ENCODE measurements at places on chromosomes 11 and 22. TPM values are rescaled to one million over a fixed set of nuclear protein-coding genes. Genes with fewer than 3 reads are reported as not detected.

SMIM35 gene
- 1.9 TPM for total RNA-seq

RIBC2 gene
- total RNA-seq, result 0.32 TPM

APOBEC3G gene
- total RNA-seq, result 145 TPM

SLN gene
- not detected for total RNA-seq

TYR gene
- not detected for total RNA-seq

OR5M10 gene
- not detected for total RNA-seq

DNA sequence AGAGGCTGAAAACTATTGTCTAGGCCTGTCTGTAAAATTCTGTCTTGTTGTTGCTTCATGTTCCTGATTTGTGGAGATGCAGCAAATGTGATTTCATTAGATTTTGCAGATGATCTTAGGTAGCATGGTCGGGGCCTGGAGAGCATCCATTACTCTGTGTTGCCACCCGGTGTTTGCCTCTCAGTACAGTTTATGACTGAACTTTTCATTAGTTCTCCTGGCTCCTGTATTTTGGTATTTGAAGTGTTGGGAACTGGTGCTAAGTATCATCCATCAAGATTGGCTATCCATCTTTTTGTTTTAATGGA lies 7.7 kb downstream of the YWHAH start:
- H3K4me3 ChIP-seq, result no peak overlapping the region
- peaks cover 69% of the 10 kb centered on the region for H3K36me3 ChIP-seq
- DNase-seq, result no peak
- no peaks in the 10 kb centered on the region for H3K27me3 ChIP-seq

DNA sequence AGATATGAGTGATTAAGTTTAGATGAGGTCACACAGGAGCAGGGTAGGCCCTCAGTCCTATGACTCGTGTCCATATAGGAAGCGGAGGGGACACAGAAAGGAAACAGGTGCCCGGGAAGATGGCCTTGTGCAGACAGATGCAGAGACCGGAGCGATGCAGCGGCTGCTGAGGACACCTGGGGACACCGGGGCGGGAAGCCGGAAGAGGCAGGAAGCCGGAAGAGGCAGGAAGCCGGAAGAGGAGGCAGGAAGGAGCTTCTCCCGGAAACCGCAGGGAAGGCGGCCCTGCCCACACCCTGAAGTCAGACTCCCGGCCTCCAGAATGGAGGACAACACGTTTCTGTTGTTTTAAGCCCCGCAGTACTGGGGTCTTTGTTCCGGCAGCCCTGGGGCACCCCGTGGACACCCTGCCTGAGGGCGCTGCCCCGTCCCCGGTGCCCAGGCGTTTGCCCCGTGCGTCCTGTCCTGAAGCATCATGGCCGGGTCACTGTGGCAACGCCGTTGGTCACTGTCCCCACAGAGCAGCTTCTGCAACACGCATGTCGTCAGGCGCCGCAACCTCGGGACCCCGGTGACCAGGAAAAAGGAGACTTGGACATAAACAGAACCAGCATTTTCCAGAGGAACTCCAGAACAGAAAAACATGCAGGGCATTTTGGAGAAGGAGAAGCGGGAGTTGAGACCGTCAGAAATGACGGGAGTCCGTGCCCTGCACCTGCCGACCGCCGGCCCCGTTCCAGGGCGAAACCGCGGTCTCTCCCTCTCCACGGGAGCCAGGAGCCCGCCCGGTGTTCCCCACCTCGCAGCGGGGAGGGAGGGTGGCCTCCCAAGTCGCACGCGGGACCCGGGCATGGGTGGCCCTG lies 103.4 kb downstream of the BRD1 start:
- H3K4me3 ChIP-seq, result peak overlapping the region; percentile 78
- H3K27ac ChIP-seq, result no peak overlapping the region
- H3K36me3 ChIP-seq, result no peaks in the 10 kb centered on the region
- peaks cover 33% of the 10 kb centered on the region for H3K27me3 ChIP-seq
- peaks cover 8% of the 10 kb centered on the region for H3K4me1 ChIP-seq
- no peak for DNase-seq

DNA sequence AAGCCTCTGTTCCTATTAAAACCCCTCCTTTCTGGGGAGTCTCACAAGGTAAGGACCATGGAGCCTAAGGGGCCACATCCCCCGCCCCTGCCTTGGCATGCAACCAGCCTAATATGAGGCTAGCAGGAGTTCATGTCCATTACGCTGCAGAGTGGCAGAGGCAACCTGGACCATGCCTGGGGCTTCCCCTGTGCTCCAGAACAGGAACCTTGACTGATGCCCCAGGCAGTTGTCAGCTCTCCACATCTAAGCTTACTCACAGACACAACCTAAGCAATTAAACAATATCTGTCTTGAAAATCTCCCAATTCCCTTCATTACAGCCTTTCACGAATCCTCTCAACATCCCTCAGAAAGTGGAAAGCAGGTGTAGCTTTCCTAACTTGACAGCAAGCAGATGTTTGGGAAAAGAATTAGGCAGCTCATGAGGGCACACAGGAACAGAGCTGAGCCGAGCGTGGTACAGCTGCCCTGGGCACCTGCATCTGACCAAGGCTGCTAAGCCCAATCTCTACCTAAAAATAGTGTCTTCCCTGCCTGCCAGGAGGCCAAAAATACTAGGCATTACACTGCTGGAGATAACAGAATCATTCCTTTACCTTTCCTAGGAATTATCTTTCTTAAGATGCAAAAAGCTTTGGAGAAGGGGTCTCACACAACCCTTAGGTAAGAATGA lies 20.8 kb downstream of the C11orf71 start:
- H3K36me3 ChIP-seq, result no peaks in the 10 kb centered on the region
- H3K27me3 ChIP-seq, result peaks cover 26% of the 10 kb centered on the region
- H3K4me3 ChIP-seq, result no peak overlapping the region
- no peak overlapping the region for H3K27ac ChIP-seq
- no peak for DNase-seq

GRCh38 chr22:48098243-48098920 lies 1335.9 kb downstream of the TBC1D22A start:
- no peaks in the 10 kb centered on the region for H3K27me3 ChIP-seq
- H3K4me3 ChIP-seq, result peak overlapping the region; percentile 59
- peaks cover 88% of the 10 kb centered on the region for H3K4me1 ChIP-seq
- no peaks in the 10 kb centered on the region for H3K36me3 ChIP-seq
- no peak for DNase-seq
- H3K27ac ChIP-seq, result peak overlapping the region; percentile 92

DNA sequence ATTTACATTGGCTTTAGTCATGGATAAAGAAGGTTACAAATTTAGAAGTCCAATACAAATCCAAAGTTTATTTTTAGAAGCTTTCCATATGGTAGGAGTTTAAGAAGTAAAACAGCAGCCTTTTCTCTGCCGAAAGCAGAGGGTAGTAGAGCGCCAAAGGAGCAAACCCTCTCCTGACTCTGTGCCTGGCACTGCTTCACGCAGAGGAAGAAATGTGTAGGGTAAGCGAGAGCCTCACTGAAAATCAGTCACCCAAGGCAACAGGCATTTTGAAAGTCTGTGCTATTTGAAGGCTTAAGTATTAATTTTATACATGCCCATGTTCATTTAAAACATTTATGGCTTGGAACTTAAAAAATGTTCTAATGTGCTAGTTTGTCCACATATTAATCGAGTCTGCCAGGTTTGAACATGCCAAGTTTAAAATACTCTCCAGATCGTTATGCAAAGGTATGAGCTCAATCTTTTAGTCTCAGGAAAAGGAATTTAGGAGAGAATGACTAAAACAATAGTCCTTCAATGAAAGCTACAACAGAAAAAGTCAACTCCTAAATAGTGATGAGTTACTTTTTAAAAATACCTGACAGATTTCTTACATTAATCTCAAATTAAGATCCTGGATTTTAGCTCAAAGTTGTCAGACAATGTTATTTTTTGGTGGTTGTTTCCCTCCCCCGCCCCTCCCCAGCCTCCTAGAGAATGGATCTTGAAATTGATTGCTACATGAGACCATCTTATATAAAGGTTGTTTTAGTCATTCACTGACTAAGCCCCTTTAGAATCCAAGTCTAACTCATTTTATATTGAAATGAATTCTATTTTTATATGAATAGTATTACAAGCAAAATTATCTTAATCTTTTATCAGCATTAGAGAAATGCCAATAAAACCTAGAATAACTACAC lies 38.7 kb downstream of the MRTFA start:
- H3K4me1 ChIP-seq, result peaks cover 66% of the 10 kb centered on the region
- peak overlapping the region; percentile 29 for H3K4me3 ChIP-seq
- peaks cover 1% of the 10 kb centered on the region for H3K36me3 ChIP-seq
- DNase-seq, result no peak
- peak overlapping the region; percentile 96 for H3K27ac ChIP-seq
- H3K27me3 ChIP-seq, result no peaks in the 10 kb centered on the region

DNA sequence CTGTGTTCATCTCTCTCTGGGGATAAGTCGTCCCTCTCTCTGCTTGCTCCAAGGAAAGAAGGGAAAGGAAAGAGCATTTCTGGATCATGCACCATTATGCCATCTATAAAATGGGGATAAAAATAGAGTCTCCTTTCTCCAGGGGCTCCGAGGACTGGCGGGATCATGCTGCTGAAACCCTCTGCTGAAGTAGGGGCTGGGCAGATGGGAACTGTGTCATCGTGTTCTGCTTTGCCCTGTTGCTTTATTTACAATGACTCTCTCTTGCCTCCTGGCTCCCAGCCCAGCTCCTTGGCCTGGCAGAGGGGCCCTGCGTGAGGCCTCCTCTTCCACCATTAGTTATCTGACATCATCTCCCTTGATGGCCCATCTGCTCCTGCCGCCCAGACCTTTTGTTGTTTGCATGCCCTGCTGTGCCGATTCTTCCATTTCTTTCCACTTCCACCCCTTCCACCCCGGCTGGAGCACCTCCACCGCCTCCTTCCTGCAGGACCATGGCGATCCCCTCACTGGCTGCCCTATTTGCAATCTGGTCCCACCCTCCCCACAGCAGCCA lies 200.9 kb downstream of the MYO18B start:
- H3K36me3 ChIP-seq, result no peaks in the 10 kb centered on the region
- no peaks in the 10 kb centered on the region for H3K4me1 ChIP-seq
- no peak overlapping the region for H3K4me3 ChIP-seq
- H3K27me3 ChIP-seq, result peaks cover 10% of the 10 kb centered on the region
- H3K27ac ChIP-seq, result no peak overlapping the region

DNA sequence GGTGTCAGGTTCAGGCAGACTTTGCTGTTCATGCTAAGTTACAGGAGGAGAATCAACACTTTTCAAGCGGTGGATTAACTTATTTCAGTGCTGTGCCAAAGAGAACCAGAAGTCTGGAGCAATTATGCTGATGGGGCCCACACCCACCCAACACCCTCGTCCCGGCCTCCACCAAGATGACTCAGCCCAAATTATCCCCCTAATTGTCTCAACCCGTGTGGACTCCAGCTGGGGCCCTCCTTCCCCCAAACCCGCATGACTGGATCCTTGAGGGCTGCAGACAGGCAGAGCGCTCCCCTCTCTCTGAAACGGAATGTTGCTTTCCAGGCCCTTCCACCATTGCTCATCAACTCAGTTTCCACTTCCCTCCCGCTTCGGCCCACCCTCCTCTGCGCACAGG lies 34.6 kb upstream of the MN1 start:
- no peaks in the 10 kb centered on the region for H3K27me3 ChIP-seq
- H3K4me1 ChIP-seq, result no peaks in the 10 kb centered on the region
- peaks cover 7% of the 10 kb centered on the region for H3K36me3 ChIP-seq
- no peak overlapping the region for H3K4me3 ChIP-seq
- DNase-seq, result no peak

DNA sequence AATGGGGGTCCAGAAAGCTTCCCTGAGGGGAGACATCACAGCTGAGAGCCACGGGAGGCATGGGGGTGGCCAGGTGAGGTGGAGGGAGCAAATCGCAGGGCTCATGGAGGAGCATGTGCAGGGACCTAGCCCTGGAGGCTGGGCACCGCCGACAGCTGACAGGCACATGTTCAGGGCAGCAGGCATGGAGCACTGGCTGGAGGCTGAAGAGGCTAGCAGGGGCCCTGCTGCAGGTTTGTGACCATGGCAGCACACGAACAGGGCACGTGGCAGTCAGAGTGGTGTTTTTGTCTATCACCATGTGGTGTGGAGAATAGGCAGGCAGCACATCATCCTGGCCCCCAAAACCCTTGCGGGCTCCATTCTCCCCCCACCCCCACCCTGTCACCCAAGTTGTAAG lies 10.1 kb upstream of the CDC42EP2 start:
- H3K4me1 ChIP-seq, result no peaks in the 10 kb centered on the region
- H3K27me3 ChIP-seq, result no peaks in the 10 kb centered on the region

GRCh38 chr11:15829312-15829711 lies 527.0 kb downstream of the SOX6 start:
- H3K27ac ChIP-seq, result no peak overlapping the region
- peaks cover 3% of the 10 kb centered on the region for H3K27me3 ChIP-seq
- H3K36me3 ChIP-seq, result no peaks in the 10 kb centered on the region
- no peak for DNase-seq
- H3K4me3 ChIP-seq, result no peak overlapping the region

DNA sequence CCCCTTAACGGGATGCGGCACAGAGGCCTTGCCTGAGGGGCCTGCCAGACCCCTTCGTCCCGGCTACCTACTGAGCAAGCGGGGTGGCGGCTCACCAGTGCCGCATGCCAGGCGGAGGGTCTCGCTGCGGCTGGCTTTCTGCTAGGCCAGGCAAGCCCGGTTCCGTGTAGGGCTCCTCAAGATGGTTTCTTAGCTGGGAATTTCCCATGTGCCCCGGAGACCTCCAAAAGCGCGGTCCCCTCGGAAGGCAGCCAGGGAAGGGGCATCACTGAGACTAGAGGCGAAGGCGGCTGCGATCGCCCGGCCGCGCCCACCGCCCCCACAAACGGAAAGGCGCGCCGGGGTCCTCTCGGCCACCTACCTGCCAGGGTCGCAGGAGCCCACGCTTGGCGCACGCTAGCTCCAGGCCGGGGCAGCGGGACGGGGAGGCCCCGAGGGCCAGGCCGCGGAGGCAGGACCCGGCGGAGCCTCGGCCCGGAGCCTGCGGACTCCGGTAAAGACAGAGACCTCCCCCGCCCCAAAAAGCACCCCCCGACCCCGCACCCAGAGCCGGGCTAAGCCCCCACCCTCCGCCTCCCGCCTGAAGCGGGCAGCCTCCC lies 23.8 kb downstream of the MICAL3 start:
- peak overlapping the region; percentile 86 for H3K27ac ChIP-seq
- peaks cover 10% of the 10 kb centered on the region for H3K36me3 ChIP-seq
- peaks cover 85% of the 10 kb centered on the region for H3K4me1 ChIP-seq
- no peaks in the 10 kb centered on the region for H3K27me3 ChIP-seq
- H3K4me3 ChIP-seq, result peak overlapping the region; percentile 88

GRCh38 chr22:24414984-24415945 lies 12.1 kb upstream of the ADORA2A start:
- peaks cover 53% of the 10 kb centered on the region for H3K36me3 ChIP-seq
- no peaks in the 10 kb centered on the region for H3K27me3 ChIP-seq
- DNase-seq, result no peak
- no peak overlapping the region for H3K27ac ChIP-seq

DNA sequence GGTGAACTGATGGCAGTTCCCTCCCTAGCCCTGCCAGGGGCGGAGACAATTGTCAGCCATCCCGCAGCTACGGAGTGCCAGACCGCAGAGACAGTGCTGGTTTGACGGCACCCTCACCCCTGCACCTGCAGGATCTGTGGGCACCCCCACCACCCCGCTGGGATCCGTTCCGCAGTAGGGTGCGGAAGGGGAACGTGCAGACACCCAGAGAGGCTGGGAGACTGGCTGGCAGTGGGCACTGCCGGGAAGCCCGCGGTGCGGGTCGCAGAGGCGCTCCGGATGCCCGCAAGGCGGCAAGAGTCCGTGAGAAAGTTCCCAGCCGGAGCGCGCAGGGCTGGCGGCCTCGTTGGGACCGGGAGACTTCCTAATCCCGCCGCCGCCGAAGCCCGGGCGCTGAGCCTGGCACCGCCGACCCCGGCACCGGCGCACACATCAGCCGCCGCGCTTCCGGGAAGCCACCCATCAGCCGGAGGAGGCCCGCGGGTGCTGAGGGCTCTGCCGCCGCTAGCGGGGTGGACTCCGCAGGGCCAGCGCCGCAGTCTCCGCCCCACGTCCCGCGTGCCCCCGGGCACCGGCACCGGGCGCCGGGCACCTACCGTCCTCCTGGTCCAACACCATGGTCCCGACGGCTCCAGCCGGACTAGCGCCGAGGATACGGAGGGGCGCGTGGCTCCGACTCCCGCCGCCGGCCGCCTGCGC lies 4.3 kb upstream of the LMO1 start:
- no peaks in the 10 kb centered on the region for H3K36me3 ChIP-seq
- no peak overlapping the region for H3K27ac ChIP-seq
- DNase-seq, result peak; percentile 47
- H3K4me3 ChIP-seq, result peak overlapping the region; percentile 67

Data from activated B cell treated with CpG ODN at 0.5 μM for 24 hours (primary cell).